M059J (cell line): ENCODE measurements at places on chromosomes 3 and 15.

DNA sequence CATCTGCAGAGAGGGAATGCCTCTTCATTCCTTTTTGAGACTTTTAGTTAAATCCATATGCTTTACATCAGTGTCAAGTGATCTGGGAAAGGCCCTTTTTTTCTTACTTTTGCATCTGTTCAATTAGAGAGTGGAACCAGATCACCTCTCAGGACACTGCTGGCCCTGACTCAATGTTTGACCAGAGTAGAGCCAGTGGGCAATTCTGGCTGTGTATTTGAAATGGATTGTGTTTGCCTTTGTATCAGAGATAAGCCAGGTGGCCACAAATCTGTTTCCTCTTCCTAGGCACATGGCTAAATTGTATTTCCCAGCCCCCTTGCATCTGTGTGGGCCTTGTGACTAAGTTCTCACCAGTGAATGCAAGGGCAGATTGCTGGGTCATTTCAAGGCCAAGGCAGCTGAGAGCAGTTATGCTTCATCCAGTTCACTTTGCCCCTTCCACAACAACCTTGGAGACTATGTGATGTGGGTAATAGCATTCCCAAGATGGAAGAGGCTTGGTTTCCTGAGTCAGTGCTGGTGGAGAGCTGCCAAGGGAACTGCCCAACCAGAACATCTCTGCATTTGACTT, 75.6 kb upstream of the CACNA2D3 start:
- DNase-seq, result peak; percentile 81

- DNase-seq, result no peak
These were observed 84.5 kb upstream of the MEF2A start for GRCh38 chr15:99481113-99481950.

GRCh38 chr3:124837730-124838186, 49.4 kb downstream of the ITGB5 start:
- peak; percentile 72 for DNase-seq

DNA sequence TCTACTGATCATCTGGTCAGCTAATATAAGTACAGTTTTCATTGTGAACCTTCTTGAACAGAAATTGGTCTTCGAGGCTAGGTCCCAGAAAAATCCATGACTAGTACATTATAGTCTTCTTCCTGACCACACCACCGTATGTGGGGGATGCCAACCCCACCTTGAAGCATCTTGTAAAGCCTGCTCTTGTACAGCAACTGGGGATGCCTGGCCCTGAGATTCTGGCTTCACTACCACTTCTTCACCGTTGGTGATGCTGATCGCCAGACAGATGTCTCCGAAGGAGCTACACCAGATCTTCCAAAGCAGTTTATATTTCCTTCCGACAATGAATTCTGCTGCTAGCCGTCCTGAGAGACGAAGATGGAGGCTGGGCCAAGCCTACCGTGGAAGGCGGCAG, 238.3 kb downstream of the CDIN1 start:
- DNase-seq, result no peak

DNA sequence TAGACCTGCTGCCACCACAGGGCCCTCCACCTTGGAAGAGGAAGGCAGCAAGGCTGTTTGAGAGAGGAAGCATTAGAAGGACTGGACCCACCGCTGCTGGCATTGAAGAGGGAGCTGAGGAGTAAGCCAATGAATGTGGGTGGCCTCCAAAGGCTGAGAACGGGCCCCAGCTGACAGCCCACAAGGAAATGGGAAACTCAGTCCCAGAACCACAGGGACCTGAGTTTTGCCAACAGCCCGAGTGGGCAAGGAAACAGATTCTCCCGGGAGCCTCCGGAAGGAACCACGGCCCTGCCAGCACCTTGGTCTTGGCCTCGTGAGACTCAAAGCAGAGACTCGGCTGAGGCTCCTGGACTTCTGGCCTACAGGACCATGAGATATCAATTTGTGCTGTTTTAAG, 95.4 kb upstream of the SNRPA1 start:
- DNase-seq, result no peak

DNA sequence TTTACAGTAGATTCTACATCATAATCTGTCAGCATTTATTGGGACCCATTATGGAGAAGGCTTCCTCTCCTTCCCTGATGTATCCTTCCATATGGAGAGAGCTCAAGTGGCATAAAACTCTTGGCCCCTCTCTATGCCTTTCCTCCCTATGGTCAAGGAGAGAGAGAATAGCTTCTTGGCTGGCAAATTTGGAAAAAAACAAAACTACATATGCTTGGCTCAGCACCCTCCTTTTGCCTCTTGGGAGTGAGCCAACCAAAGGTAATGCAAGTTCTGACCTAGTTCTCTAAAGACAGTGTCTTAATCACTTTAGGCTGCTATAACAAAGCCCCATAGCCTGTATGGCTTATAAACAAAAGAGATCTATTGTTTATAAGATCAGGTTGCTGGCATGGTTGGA, 37.5 kb downstream of the C3orf70 start:
- DNase-seq, result no peak

GRCh38 chr15:33453761-33454160, 143.0 kb downstream of the RYR3 start:
- DNase-seq, result no peak

- DNase-seq, result no peak
These were observed 29.0 kb upstream of the BCL6 start for GRCh38 chr3:187774185-187774789.

GRCh38 chr3:60746043-60746638, 505.1 kb downstream of the FHIT start:
- DNase-seq, result peak; percentile 64

DNA sequence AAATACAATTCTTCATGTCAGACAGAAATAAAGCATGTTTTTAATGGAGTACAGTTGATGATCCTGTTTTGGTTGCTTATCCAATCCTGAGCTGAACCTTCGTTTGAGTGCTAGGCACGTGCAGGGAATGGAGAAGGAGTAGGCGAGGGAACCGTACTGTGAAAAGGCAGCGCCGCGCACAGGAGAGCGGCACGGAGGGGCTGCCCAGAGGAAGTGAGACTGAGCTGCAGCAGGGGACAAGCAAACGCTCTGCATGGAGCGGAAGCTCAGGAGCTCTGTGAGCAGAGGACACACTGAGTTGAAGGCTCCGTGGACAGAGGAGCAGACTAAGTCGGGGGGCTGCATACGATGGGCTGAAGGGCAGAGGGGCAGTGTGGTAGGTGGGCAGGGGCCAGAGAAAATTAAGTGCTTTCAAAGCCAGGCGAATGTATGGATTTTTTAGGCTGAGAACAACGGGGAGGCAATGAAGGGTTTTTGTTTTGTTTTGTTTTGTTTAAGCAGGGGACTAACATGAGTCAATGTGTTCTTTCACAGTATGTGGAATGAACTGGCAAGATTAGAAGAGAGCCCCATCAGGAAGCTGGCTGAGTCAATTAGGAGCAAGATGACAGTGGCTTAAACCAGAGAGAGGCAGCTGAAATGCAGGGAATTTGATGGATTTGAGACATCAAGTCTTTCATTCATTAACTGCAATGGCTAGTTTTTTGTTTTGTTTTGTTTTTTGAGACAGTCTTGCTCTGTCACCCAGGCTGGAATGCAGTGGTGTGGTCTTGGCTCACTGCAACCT, 23.8 kb upstream of the TM2D3 start:
- DNase-seq, result peak; percentile 72

- no peak for DNase-seq
These were observed 31.7 kb downstream of the ECT2 start for GRCh38 chr3:172782235-172782634.

DNA sequence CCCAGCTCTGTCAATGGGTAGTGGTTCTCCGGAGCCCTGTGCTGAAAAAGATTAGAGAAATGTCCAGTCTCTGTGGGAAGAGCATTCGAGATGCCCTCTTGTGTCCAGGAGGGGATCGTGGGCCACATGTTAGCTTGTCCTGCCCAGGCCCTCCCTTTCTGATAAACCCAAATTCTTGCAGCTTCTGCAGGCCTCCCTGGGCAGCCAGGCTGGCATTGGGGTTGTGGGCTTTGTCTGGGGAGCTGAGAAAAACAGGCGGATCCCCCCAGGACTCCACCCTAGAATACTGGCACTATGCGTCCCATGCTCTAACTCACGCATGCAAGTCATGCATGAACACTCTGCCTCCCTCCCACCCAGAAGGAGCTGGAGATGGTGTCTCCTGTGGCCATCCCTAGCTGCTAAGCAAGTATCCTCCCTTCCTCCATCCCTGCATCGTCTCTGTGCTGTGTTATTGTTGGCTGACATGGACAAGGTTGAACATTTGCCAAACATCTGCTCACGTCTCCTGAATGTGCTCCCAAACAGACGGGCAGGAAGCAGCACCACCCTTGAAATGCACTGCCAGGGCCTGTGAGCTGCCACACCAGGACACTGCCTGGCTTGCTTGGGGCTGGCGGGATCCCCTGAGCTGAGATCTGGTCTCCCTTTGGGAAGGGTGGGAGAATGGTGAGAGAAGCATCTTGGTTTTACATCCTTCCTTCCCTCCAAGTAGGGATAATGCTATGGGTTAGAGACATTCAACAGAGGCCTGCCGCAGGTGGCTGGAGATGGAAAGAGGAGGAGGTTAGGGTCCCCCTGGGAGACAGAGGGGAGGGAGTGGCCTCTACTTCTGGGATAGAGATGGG, 26.5 kb downstream of the CFAP161 start:
- DNase-seq, result peak; percentile 13

DNA sequence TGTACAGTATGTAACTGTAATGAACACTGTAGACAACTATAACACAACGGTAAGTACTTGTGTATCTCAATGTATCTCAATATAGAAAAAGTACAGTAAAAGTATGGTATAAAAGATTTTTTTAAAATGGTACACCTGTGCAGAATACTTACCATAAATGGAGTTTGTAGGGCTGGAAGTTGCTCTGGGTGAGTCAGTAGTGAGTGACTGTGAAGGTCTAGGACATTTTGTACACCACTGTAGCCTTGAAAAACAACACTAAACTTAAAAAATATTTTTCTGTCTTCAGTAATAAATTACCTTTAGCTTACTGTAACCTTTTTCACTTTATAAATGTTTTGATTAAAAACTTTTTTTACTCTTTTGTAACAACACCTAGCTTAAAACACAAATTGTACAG, 142.9 kb downstream of the ATG7 start:
- no peak for DNase-seq

- peak; percentile 26 for DNase-seq
These were observed 22.0 kb upstream of the ZCWPW2 start for GRCh38 chr3:28326458-28326926.

DNA sequence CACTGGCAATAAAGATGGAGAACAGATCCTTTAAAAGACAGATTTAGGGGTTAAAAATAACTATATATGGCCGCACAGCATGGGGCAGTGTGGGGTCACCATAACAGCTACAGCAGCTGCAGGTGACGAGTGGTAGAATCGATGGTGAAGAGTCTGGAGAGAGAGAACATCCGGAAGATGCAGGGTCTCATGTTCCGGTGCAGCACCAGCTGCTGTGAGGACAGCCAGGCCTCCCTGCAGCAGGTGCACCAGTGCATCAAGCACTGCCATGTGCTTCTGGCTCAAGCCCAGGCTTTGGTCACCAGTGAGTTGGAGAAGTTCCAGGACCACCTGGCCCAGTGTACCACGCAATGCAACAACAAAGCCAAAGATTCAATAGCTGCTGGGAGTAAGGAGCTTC, 93.7 kb upstream of the IMPG2 start:
- DNase-seq, result no peak

- peak; percentile 57 for DNase-seq
These were observed 17.9 kb downstream of the SLC35A5 start for GRCh38 chr3:112579697-112580096.

DNA sequence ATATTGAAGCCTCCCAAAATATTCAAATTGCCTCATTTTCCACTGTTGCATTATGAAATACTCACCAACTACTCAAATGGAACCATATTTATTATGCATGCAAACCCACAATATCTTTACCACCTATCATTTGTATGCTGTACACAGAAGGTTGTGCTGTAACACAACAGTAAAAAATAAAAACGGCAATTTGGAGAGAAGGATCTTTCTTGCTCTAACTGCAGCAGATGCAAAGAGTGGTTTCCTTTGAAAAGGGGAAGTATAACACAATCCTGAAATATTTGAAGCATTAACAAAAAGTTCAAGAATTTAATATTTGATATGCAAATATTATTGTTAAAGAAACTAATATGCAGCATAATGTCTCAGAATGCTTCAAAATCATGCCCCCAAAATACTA, 244.5 kb upstream of the SUCLG2 start:
- DNase-seq, result no peak

- DNase-seq, result no peak
These were observed 38.9 kb downstream of the CPN2 start for GRCh38 chr3:194312186-194312742.

DNA sequence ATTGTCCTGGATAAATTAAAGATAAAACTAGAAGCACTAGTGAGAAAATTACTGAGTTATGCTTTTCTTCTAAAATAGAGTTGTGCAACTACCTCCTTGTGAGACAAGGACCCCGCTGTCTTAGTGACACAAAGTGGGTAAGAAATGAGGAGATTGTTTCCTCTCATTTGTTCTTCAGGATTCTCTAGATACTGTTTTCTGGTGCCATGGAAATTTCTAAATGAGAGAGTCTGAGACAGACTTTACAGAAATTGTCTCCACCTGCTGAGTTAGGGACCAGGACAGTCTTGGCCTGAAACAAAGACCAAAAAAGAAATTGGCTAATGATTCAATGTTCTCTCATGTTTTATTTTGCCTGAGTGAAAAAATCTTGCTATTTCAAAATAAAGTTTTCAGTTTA, 427.5 kb downstream of the TUSC7 start:
- DNase-seq, result no peak

DNA sequence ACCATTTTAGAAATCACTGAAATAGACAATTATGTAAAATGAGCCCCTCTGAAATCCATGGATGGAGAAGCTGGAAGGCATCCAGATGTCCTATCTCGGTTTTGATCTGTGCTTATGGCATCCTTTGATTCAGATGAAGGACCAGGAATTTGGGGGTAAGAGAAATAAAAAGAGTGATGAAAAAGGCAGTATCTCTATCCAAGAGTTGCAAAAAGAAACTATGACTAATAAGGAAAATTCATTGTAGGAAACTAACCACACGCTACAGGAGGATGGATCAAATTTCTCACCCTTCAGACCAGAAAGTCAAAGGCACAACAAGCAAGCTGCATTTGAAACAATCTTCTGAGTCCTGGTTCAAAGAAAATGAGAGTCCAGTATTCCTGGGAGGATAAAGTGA, 34.8 kb downstream of the SRGAP3 start:
- DNase-seq, result peak; percentile 78

DNA sequence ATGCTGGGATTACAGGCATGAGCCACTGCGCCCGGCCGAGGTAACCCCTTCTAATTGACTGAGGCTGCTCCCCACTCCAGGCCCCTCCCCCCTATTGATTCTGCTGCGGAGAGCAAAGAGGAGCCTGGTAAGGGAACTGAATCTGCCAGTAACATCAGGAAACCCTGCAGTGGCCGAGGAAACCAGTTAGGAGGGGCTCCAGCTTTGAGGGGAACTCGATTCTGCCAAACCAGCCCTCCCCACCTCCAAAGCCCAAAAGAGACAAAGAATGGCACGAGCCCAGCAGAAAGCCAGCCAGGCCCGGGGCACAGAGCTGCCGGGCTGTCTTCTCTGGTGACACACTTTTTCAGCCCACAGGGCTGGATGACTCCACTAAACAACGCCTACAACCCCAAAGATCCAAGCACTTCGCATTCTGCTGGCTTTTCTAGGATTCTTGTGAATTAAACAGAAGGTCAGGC, 15.0 kb upstream of the ACAD9 start:
- DNase-seq, result peak; percentile 31

- peak; percentile 54 for DNase-seq
These were observed 1.1 kb downstream of the WDR82 start for GRCh38 chr3:52277071-52277964.
